ENCODE measurements at places on chromosomes 5 and 9.

DNA sequence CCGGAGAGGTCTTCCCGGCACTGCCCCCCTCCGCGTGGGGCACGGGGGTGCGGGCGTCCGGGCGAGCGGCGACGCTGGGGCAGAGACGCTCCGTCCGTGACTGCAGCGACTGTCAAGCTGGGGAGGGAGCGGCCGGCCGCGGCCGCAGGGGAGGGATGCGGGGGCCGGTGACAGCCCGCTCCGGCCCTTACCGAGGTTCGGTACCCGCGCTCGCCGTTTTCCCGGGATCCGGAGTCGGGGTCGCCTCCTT is 400 bp downstream of the KDM4C start:
- no peak for DNase-seq

DNA sequence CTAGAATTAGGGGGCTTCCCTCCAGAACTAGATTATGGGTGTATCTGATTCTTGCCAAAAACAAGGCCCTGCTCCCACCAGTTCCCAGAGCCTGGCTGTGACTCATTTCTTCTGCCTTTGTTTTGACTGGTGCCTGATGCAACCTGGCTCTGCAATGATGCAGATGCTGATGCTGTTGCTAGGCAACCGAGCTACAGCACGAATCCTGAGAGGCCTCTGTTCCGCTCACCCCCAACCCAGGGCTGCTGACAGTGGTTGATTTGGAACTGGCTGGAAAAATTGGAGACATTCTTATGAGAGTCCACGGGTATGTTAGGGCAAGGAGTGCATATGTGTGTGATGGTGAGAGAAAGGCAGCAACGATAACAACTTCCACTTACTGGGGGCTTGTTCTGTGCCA is 100.3 kb downstream of the NSG2 start:
- DNase-seq = peak; percentile 23

GRCh38 chr5:123546657-123547056 is 34.7 kb downstream of the CSNK1G3 start:
- no peak for DNase-seq

DNA sequence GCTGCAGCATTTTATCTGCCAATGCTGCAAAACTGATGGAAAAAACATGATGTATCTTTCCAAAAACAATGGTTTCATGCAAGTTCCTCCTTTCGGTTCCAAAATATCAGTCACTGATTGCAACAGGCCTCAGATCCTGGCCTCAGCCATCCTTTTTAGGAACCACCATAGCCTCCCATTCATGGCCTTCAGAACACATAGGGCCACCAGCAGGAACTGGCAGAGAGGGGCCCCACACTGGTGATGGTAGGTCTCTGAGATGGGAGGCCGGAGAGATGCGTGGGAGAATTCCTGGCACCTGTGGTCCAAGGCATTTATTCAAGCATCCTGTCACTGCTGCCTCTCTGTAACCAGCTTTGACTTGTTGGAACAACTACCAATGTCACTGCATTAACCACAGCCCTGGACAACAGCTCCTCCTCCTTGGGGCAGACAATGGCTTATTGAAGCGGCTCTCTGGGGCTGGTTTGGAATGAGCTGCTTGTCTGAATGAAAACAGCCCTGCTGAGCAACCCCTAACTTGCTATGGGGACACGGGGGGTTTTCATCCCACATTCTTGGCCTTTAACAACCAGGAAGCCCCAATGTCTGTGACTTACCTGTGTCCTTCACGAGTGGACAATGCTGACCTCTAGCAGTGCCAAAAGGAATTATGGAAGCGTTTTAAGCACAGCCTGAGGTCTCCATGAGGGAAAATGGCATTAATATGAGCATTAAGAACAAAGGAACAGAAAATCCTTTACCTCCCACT is 108.1 kb downstream of the LHFPL2 start:
- DNase-seq = no peak

GRCh38 chr5:52359261-52359660 is 428.5 kb upstream of the ITGA1 start:
- DNase-seq = no peak

GRCh38 chr5:155091768-155092717 is 78.5 kb downstream of the KIF4B start:
- DNase-seq = no peak

DNA sequence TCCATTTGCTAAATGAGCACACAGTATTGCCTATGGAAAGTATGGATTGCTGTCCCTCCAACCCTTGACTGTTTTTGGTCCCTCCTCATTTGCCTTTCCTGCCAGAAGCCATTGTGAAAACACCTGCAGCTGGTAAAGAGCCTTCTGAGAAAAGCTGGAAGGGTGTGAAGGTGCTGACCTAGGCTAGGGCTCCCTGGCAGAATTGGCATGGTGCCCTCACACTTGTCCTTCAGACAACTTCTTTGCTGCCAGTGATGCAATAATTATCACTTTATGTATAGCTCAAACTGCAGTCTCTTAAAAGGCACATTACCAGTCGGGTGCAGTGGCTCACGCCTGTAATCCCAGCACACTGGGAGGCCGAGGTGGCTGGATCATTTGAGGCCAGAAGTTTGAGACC is 4.2 kb downstream of the TXNDC15 start:
- no peak for DNase-seq

DNA sequence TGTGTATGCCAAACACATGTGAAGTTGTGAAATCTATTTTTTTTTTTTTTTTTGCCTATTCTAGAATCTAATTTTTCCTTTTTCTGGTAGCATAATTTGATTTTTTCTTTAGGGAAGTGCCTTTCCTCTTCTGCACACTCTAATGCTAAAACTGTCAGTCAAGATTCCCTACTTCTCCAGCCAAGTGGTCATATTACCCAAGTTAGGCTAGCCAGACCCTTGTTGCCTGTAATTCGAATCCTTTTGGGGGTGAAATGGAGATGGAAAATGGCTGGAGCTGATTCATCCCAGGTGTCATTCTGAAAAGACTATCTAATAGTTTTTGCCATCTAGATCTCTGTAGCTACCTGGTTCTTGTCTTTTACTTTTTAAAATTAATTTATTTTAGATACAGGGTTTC is 24.8 kb upstream of the UBAP1 start:
- no peak for DNase-seq

DNA sequence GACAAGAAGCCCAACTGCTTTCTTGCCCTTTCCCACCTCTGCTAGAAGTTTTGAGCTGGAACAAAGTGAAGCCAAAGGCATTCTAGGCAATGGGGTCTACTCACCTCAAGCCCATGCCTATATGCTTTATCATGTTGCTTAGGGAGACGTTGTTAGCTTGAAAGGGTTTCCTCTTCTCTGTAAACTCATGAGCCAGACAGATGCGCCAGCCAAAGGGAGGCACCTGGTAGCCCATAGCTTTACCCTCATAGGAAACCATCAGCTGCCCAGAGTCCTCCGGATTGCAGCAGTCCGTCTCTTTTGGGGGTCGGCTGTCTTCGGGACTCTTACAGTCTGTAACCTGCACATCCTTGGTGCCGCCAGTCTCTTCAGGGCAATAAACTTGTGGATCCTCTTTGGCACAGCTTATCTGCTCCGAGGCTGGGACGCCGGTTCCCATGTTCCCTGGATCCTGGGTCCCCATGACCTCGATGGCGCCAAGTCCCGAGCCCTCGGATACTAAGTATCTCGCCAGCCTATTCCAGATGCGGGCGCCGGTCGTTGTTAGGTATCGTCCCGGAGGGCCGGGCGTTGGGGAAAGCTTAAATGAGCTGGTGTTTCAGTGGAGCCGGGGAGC is 678 bp downstream of the GBA2 start:
- DNase-seq = no peak

- DNase-seq = peak; percentile 75
Measured at GRCh38 chr5:55344392-55344992, 36.7 kb downstream of the MTREX start.

DNA sequence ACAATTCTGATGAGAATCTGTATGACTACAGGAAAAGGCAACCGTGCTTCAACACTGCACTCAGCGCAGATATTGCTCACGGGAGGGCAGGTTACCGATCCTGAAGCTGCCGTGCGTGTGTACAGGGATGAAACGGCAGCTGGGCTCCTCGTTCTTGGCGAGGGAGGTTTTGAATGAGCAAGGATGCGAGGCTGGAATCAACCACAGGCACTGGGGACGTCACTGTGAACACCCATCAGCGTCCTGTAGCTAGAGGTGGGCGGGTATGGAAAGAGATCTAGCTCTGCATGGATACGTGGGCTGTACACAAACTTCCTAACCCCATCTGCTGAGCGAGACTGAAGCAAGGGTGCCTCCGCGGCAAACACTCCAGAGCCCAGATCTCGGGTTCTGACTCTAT is 84.3 kb upstream of the COL5A1 start:
- DNase-seq = no peak

DNA sequence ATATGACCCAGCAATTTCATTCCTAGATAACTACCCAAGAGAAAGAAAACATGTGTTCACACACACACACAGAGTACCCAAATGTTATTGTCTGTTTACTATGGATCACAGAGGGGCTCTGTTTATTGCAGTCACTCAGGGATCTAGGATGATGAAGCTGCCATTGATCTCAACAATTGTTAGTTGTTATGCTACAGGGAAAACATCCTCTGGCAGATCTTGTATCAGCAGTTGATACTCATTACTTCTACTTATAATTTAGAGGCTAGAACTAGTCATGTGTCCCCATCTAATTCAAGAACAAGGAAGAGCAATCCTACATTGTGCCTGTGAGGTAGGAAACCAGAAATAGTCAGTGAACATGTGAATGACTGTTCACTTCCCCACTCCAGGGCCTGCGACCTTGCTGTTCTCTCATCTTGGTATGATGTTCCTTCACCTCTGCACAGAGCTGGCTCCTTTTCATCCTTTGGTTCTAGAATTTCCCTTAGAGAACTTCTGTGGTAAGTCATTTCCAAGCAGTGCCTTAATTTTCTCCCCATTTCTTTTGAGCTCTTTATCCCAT is 30.3 kb downstream of the NMUR2 start:
- no peak for DNase-seq

DNA sequence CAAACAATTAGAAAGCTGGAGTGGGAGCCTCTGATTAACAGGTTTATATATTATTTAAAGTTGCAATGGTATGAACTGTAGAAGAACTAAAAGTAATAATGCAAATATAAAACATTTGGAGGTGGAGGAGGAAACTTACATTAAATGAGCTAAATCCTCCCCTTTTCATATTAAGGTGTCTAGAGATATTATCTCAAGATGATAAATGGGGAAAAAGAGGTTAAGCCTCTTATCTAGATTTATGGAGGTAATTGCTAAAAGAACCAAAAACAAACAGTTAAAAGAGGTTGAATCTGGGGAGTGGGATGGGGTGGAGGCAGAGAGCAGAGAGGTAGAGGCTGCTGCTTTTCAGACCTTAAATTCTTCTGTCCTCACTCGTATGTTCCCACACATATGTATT is 147.8 kb upstream of the SLC24A2 start:
- DNase-seq = no peak

GRCh38 chr5:66969963-66970362 is 226.6 kb downstream of the CD180 start:
- DNase-seq = no peak

DNA sequence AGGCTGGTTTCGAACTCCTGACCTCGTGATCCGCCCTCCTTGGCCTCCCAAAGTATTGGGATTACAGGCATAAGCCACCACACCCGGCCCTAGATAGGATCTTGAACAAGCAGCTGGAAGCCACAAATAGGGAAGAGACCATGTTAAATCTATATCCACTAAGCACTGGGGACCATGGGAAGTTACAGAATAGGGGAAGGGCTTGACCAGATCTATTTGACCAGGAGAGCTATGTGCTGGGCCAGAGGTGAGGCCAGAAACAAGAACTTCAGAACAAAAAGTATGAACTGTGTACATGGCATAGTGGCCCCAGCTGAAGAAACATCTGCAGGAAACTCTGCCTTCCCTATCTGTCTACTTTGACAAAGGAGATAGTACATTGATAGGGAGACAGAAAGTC is 10.8 kb downstream of the KLF4 start:
- DNase-seq = no peak

DNA sequence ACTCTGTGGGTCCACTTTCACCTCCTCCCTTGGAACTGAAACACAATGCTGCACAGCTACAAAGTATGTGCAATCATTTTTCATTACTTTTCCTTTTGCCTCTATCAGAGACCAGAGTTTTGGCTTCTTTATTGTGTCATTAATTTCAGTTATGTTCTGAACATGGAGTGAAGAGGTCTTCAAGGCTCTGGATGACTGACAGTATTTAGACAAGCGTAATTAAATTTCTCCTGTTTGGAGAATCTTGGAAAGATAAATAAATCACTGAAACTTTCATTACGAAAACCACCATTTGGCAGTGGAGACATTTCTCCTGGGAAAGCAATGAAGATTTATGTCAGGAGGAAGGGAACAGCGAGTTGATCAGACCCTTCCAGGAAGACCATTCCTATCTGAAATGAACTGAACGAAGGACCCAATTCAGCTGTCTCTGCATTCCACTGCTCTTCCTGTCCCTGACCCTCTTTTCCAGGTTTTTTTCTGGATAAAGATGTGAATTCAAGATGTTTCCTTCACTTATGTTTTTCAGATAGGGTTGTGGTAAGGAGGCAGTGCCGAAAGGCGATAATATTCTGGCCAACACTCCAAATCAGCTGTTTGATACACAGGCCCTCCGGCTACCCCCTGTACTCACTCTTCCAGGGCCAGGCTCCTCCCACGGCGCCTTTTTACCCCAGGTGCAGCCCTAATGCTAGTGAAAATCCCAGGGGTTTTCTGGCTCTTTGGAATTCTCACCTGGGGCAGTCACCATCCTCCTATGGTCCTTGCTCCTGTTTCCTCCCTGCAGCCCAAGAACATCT is 77.2 kb upstream of the OSMR start:
- DNase-seq = no peak

DNA sequence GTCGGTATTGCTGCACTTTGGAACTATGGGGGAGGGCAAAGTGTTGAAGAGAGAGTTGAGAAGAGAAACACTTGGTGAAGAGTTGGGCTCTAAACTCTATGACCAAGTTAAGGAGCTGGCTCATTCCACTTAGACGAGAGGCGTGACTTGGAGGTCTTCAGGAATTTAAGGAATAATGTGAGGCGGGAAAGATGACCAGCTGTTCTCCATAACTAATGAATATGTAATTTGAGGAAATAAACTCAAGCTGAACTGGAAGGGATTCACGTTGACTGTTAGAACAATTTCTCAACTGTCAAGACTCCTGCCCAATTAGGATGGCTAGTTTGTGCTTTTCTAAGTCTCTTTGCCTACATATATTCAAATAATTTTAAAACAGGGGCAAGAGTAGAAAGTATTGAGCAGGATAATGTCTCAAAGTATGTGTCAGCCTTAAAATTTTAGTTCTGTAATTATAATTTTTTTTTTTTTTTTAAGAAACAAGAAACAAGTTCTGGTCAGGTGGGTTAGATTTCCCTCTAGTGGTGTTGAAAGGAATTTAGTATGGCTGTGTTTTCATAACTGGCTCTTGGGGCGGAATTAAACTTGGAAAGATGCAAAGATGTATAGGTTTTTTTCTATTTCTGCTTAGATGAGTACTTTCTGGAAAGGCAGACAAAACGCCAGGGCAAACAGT is 33.4 kb downstream of the TMEM252 start:
- DNase-seq = no peak

- peak; percentile 54 for DNase-seq
Measured at GRCh38 chr5:109936996-109937395, 247.3 kb downstream of the MAN2A1 start.

DNA sequence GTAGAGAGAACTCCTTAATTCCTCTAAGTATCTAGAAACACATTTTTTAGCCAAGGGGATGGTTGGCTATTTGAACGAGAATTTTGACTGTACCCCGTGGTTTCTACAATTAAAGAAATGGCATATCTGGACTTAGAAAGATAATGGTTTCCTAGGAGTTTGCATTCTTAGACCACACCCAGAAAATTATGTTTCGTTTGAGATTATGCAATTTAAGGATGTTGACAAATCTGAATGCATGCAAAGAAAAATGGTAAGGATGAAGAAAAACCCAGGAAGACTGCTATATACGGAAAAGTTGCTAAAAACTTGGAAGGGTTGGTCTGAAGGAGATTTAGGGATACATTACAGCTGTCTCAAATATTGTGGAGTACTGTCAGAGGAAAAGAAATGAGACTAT is 538.5 kb upstream of the WWC1 start:
- no peak for DNase-seq
